Stimulated activated CD8-positive, alpha-beta memory T cell treated with anti-CD3 and anti-CD28 coated beads, Interleukin-4, amount 100 ng/mL, for 48 hours (primary cell): ENCODE measurements at places on chromosomes 12 and 14.

DNA sequence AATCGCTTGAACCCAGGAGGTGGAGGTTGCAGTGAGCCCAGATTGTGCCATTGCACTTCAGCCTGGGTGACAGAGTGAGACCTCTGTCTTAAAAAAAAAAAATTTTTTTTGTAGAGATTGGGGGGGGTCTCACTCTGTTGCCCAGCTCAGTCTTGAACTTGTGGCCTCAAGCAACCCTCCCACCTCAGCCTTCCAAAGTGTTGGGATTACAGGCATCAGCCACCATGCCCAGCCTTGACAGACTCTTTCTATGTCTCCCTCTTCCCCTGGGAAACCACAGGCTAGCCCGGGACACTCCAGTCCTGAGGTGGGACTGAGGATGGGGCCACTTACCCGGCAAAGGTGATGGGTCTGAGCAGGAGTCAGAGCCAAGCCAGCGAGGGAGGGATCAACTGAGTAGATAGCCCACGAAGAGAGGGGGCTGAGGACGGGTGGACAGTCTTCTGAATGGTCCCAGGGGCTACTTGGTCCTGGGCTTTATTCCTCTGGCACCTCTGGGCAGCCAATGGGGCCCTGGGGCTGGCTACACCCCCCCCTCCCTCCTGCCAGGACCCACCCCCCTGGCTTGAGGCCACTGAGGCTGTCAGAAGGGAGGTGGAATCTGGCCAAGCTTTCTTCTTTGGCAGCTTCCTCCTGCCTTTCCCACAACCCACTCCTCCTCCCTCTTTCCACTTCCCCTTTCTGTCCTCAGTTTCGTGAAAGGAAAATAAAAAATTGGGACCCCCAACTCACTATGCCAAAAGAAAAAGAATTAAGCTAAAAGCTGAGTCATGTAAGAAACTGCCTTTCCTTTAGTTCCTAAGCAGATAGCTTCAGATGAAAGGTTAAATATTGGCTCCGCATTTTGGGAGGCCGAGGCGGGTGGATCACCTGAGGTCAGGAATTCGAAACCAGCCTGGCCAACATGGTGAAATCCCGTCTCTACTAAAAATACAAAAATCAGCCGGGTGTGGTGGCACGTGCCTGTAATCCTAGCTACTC is at the start of gene SDS:
SDS (minus strand) TSS at position 453 of the 981 bp plus-strand sequence. CDS start 4,179 bp downstream, outside the sequence.
- DNase-seq: no peak

GRCh38 chr12:93638095-93638494 is 39.1 kb upstream of the CRADD start:
- no peak for DNase-seq

DNA sequence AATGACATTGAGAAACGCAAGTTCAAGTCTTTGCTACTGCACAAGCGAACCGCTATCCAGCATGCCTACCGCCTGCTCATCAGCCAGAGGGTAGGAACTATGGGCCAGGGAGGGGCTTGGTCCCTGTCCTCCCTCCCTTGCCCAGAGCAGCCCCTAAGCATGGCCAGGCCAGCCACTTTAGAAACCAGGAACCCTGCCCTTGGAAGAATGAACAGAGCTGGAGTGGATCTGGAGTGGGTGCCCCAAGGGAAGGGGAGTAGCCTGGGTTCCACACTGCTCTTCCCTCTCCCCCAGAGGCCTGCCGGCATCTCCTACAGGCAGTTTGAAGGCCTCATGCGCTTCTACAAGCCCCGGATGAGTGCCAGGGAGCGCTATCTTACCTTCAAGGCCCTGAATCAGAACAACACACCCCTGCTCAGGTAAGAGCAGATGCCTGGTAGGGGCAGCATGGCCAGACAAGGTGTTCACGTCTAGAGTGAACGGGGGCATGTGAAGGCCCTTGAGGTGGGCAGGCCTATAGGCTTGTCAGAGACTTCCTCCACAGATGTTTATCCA is 55.8 kb downstream of the TPCN1 start:
- no peak for DNase-seq

- DNase-seq: no peak
Observed at GRCh38 chr12:5379749-5380496, 52.0 kb upstream of the NTF3 start.

GRCh38 chr12:132835076-132836025 is 6.7 kb upstream of the GOLGA3 start:
- DNase-seq: no peak
